ENCODE measurements at places on chromosomes 12 and 14. TPM values are rescaled to one million over a fixed set of nuclear protein-coding genes. Genes with fewer than 3 reads are reported as not detected.

DNA sequence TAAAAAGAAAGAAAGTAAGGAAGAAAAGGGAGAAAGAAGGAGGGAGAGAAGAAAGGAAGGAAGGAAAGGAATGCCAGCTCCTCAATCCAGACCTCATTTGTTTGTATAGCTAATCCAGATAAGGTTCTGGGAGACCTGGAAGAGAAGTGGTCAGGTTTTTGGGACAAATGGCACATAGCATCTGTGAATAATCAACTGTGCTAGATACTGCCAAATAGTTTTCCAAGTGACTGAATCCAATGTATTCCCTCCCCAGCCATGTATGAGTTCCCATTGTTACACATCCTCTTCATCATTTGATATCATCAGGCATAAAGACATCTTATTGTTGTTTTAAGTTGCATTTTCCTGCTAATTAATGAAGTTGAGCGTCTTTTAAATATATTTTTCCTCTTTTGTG lies 18.6 kb upstream of the PTGR2 start:
- H3K36me3 ChIP-seq, result no peaks in the 10 kb centered on the region
- DNase-seq, result no peak
- no peaks in the 10 kb centered on the region for H3K27me3 ChIP-seq
- H3K27ac ChIP-seq, result no peak overlapping the region
- H3K4me3 ChIP-seq, result no peak overlapping the region

- peaks cover 42% of the 10 kb centered on the region for H3K27me3 ChIP-seq
- no peak overlapping the region for H3K4me3 ChIP-seq
- H3K4me1 ChIP-seq, result no peaks in the 10 kb centered on the region
- no peaks in the 10 kb centered on the region for H3K36me3 ChIP-seq
- no peak for DNase-seq
These were observed 87.8 kb upstream of the PSMC1 start for GRCh38 chr14:90168425-90169105.

DNA sequence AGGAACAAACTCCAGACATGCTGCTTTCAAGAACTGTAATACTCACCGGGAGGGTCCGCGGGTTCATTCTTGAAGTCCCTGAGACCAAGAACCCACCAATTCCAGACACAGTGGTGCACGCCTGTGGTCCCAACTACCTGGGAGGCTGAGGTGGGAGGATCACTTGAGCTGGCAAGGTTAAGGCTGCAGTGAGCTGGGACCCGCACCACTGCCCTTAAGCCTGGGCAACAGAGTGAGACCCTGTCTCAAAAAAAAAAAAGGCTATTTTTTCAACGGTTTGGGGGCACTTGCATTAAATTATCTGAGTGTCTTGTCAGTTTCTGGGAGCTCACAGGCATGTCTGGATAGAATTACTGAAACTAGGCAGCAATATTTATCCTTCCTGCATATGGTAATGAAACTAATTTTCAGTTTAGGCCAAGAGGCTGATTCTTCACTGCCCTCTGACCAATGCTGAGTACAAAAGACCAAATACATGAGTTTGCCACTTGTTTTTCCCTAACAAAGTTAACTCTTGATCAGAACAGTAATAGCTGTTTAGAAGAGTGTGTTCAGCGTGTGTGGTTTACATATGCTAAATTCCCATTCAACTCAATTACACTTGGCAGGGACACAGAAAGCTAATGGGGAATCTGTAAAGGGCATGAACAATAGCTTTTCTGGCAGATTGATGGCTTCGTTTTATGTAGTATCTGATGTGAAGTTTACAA lies 65.8 kb upstream of the RASSF3 start:
- H3K36me3 ChIP-seq, result no peaks in the 10 kb centered on the region
- H3K27ac ChIP-seq, result no peak overlapping the region
- DNase-seq, result no peak
- no peaks in the 10 kb centered on the region for H3K4me1 ChIP-seq
- no peak overlapping the region for H3K4me3 ChIP-seq

DNA sequence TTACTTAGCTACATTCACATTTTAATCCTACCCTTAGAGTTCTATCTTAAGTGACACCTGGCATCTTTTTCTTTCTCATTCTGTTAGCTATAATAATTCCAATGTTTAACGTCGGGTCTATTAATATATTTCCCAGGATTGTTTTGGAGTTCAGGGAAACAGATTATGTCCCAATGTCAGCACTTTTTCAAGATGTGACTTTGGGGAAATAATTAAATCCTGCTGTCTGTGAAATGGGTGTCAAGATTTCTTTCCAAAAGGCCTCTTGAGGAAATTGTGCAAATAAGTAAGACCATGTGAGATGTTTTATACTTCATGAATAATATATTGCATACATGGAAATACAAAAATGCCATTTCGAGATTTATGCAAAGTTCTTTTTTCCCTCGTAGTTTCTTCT lies 887.6 kb upstream of the SEL1L start:
- DNase-seq, result no peak
- no peak overlapping the region for H3K27ac ChIP-seq
- H3K4me1 ChIP-seq, result no peaks in the 10 kb centered on the region
- H3K4me3 ChIP-seq, result no peak overlapping the region
- H3K27me3 ChIP-seq, result no peaks in the 10 kb centered on the region

The COL2A1 gene
- total RNA-seq, result not detected

The NID2 gene
- total RNA-seq, result 0.21 TPM

Data from activated CD8-positive, alpha-beta memory T cell treated with anti-CD3 and anti-CD28 coated beads, Interleukin-2, amount 10 ng/mL, durations not matched to agents 7 days and 5 days (primary cell).